ENCODE measurements at places on chromosomes 3 and 15.
A peak's percentile ranks its signal among the peaks of the same experiment; 100 is the strongest.

GRCh38 chr15:71203586-71204474 is 88.6 kb downstream of the THSD4 start:
- no peak for DNase-seq

DNA sequence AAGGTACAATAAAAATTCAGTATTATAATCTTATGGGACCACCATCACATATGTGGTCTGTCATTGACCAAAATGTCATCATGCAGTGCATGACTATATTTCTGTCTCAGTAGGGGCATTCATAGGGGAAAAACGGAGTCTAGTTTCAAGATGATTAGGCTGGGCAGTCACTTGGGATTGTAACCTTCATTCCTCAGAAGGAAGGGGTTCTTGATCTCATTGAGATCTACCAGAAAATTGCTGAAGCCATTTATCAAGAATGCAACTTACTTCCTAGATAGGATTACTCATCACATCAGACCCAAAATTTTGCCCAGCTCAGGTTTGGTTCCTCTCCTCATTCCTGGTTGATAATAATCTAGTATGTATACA is 37.3 kb downstream of the BTD start:
- no peak for DNase-seq

- no peak for DNase-seq
These were observed 27.3 kb downstream of the BCL2L10 start for GRCh38 chr15:52085299-52085698.

GRCh38 chr3:146781606-146782005 is 176.5 kb upstream of the PLSCR5 start:
- no peak for DNase-seq

DNA sequence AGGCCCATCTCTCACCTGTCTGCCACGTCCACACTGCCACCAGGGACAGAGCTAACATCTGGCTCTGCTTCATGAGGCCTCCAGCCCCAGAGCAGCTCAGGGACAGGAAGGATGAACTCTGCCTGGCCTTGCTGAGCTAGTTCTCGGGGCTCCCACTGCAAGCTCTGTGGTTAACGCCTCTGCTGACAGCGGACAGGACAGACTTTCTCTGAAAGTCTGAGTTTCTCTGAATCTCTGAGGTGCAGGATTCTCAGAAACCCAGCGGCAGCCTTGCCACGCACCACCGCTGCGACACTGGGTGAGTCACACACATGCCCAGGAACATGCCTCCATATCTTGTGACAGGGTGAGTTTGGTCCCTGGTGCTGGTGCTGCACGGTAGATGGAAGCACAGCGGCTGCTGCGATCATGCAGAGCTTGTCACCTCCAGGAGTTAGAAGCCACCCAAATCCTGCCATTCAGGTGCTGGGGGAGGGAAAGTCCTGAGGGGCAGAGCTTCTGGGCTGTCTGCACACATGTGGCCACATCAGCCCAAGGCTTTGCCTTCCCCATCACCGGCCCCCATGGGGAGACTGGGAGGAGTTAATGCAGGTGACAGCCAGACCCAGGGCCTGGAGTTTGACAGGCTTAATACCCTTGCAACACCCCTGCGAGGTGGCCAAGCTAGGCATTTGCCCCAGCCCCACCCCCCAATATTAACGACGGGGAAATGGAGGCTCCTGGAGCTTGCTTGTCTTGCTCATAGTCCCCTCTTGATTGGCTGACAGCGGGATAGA is 267.0 kb downstream of the PLCL2 start:
- DNase-seq, result no peak

DNA sequence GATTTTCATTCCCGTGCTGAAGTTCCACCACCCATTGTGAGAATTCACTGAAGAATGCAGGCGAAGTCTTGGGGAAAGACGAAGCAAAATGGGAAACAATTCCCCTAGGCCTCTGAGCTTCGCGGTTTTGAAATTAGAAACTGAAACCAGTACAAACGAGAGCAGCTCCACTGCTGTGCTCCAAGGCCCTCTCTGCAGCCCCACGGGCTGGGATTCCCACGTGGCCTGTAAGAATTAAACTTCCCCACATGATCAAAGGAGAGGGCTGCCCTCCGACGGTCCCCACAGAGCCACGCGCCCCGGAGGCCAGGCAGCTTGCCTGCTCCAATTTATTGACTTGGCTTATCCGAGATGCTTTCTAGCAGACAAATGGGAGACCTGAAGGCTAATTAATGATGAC is 144.0 kb downstream of the GREM1 start:
- DNase-seq, result no peak

DNA sequence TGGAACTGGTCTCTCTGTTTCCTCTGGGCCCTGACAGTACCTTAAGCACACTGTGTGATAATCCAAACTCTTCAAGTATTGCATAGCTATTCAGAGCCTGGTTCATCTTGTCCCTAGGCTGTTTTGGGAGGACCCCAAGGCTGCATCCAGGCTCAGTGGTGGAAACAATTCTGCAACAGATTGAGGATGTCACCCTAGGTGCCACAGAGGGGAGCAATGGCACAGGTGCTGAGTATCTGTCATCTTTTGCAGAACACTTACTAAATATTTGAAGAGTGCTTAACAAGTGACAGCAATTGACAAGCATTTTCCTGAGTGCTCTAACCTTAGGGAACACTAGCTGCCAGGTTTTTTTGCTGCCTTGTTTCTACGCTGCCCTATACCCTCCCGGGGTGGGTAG is 27.8 kb downstream of the STARD5 start:
- no peak for DNase-seq

- peak; percentile 8 for DNase-seq
These were observed 120.5 kb upstream of the SAMMSON start for GRCh38 chr3:69879051-69879450.

DNA sequence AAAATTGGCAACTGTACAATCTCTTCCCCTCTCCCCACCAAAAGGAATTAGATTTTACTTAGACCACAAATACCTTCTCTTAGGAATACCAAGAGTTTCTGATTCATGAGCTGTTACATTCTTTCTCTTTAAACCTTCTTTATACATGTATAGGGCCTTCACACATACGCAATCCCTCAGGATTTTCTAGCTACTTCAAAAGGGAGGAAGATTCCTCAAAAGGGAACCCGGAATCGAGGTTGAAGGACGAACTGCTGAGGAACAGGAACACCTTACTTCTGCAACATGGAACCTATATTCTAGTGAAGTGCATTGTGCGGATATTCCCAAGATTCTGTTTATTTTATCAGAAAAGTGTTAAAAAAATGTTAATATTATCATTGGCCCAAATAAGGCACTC is 52.3 kb downstream of the GABRB3 start:
- no peak for DNase-seq

- DNase-seq, result no peak
These were observed 6.1 kb downstream of the PLCB2 start for GRCh38 chr15:40301467-40302179.

DNA sequence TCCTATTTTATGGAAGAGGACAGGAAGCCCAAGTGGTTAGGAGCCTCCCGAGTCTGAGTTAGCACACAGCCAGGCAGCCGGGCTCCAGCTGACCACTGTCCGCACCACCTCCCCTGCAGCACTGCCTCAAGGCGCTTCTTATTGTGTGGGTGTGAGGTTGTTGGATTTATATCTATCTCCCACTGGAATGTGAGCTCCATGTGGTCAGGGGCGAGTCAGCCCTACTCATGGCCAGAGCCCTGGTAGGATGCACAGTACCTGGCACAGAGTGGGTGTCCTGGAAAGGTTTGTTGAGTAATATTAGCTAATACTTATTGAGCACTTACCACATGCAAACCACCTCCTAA is 9.7 kb upstream of the FBLN2 start:
- no peak for DNase-seq

DNA sequence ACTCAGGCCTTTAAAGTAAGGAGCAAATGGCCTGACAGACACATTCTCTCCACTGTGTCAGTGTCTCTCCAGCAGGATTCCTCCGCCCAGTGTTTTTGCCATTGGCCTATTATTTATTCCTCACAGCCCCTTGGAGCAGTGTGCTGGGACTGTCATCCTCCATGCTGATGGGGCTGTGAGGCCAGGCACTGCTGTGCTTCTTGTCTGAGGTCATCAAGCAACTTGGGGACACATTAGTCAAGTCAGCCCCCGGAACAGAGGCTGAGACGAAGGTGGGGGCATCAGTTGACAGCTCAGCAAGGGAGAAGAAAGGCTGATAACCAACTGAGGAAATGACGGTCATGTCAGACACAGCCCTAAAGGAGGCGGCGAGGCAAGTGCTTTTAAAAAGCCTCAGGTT is 67.4 kb downstream of the XXYLT1 start:
- no peak for DNase-seq

GRCh38 chr3:101676765-101677435 is at the start of gene ZBTB11:
Gene ZBTB11, minus strand, starts transcription at chr3:101677132. Its CDS starts 218 bp downstream, at chr3:101676914.
- peak; percentile 100 for DNase-seq

DNA sequence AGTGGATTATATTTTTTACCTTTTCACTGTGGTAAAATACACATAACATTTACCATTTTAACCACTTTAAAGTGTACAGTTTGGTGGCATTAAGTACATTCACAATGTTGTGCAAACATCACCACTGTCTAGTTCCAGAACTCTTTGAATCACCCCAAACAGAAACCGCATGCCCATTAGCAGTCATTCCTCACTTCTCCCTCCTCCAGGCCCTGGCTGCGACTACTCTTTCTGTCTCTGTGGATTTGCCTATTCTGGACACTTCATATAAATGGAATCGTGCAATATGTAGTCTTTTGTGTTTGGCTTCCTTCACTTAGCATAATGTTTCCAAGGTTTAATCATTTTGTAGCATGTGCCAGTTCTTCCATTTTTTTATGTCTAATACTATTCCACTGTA is 409.8 kb downstream of the NTRK3 start:
- DNase-seq, result no peak

- no peak for DNase-seq
These were observed 315.8 kb upstream of the SATB1 start for GRCh38 chr3:18740631-18741583.

DNA sequence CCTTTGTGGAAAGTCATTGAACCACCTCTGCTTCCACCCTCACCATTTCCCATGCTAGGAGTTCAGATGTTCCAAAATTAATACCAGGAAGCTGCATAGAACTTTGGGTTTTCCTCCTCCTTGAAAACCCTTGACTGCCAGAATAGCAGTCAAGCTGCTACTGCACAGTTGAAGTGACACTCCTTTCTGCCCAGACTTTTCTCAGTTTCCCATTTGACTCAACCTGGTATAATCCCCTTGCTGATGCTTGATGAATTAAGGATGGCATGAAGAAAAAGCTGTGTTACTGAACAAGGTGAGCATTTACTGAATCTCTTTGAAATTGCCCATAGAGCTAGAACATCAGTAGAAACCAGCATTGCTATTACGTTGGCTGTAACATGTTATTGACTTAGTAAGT is 286.0 kb downstream of the EDEM1 start:
- DNase-seq, result no peak

DNA sequence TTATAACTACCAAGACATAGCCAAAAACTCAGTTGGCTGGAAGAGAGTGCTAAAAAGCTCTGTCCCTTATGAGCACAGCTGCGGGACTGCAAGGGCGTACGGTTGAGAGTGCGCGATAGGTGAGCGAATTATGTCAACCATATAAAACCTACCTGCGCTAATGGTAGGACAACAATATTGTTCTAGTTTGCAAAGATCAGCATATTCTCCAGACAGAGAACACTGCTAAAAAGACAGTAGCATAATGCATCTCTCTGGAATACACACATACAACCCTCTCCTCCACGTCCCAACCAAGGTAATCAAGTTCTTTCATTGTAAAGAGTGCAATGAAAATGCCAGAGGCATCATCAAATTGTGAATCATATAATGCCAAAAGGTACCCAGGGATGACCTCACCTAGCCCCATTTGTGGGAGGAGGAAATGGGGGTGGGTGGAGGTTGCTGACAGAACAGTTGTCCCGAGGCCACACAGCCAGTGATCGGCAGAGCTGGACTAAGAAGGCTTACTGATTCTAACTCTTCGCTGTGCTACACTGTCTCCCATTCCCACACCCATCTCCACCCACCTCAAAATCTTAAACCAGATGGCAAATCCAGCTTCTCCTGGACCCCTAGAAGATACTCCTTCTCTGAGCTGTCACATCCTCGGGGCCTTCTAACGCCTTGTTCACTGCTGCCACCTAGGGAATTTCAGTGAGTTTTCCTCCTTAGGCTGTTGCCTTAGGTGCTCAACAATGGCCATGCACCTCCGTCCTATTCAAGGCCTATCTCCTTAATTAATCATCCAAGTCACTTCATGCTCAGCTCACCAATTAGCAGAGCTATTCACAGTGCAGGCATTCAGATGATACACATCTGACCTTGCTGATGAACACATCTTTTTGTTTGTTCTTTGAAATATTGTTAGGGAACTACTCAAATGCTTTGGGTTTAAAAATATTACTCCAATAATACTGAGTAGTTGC is 60.7 kb downstream of the RPL22L1 start:
- DNase-seq, result no peak

DNA sequence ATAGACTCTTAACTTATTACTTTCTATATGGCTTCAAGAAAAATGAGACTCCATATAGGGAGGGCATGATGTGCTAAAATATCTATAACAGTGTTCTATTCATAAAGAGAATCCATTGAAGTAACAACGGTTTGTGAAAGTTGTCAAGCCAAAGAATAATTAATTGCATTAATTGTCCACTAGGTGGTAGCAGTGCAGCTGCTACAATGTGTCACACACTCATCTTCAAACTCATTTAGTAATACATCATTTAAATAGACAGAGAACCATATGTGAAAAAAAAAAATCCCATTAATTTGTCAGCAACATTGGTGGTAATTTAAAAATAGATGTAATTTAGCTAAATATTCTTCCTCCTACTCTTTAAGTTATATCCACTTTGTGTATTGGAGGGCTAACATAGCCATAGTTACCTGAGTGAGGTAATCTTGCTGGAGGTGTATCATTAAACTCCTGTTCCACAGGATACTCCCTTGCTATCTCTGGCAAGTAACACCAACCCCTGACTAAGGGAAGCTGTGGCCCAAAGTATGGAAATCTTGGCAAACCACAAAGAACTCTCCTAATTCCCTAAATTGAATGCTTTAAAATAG is 3.7 kb upstream of the CPA3 start:
- DNase-seq, result no peak

DNA sequence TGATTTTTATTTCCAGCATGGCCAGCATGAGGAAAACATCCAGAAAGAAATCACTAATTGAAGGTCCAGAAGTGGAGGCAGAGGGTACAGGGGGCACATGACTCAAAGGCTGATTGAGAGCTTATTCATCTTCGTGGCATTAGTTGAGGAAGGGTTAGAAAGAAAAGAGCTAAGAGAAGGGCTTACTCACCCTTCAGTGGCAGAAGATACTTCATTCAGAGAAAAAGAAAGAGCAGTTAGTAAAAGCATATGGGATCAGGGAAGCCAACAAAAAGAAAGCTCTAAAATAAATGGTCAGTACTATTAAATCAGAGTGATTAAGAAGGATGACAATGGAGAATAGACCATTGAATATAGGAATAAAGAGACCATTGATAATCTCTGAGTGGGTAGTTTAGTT is 25.2 kb downstream of the GAP43 start:
- no peak for DNase-seq

DNA sequence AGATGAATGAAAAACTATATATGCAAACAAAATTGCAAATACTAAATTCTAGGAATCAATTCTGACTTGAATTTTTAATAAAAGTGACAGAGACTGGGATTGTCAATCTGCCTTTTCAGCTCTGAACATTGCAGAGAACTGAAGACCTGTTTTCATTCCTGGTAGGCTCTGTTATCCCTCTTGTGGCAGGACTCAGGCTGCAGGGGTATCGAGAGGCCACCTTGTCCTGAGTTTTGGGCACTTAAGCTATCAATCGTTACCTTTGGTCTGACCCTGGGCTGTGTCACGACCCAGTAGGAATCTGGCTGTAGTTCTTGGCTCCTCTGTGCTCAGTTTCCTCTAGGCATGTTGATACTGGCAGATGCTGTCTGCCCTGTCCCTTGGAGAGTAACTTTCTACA is 238.0 kb downstream of the CACNA2D3 start:
- DNase-seq, result no peak

GRCh38 chr3:16136055-16136454 is 38.4 kb upstream of the GALNT15 start:
- DNase-seq, result no peak
